ENCODE measurements at places on chromosomes 6 and 20. TPM values are rescaled to one million over a fixed set of nuclear protein-coding genes. Genes with fewer than 3 reads are reported as not detected.

Gene DYNLT2
- 0.88 TPM for total RNA-seq

Gene CRIP3
- not detected for total RNA-seq

Gene TNFRSF6B
- 28.5 TPM for total RNA-seq

Gene TAGAP
- not detected for total RNA-seq

Gene PPP2R5D
- 29.1 TPM for total RNA-seq

Gene TOX2
- 1.7 TPM for total RNA-seq

Gene HLA-DQB1
- total RNA-seq, result not detected

Measured in bladder microvascular endothelial cell (primary cell).